ENCODE measurements at places on chromosomes 1 and 21.

DNA sequence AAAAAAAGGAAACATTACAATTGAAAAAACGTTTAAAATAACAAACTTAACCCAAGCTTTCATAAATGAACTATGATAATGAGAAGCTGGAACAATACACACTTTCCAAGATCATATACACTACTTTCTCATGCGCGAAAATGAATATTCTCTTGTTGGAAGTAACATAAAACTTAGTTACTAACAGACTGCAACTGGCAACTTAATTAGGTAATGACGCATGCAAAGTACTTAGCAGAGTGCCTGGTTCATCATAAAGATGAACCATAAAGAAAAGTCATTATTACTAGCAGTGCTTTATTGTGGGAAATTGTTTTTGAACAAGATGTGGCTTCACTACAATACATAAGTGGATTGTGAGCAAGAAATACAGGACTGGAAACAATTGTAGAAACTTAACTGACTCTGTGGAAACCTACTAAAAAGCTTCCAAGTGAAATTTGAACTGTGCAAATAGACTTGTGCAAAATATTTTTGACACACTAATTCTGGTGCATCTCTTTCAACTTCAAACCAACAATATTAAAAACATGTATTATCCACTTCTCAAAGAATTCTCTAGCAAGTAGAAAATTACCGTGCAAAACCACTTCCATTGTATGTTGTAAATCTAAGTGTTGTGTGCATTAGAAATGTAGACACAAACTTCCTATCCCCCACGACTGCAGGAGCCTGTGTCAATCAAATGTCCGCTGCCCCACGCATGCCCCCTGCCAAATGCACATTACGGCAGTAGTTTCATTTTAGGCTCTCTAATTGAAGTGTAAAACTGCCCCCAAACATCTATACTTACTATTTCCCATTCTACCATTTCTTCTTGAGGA, 2.0 kb downstream of the ARHGAP29 start:
- no peak for DNase-seq

GRCh38 chr1:161217831-161218230, 2.7 kb downstream of the FCER1G start:
- no peak for DNase-seq

- DNase-seq, result no peak
These were observed 117.5 kb downstream of the PRDM16 start for GRCh38 chr1:3186526-3186921.

DNA sequence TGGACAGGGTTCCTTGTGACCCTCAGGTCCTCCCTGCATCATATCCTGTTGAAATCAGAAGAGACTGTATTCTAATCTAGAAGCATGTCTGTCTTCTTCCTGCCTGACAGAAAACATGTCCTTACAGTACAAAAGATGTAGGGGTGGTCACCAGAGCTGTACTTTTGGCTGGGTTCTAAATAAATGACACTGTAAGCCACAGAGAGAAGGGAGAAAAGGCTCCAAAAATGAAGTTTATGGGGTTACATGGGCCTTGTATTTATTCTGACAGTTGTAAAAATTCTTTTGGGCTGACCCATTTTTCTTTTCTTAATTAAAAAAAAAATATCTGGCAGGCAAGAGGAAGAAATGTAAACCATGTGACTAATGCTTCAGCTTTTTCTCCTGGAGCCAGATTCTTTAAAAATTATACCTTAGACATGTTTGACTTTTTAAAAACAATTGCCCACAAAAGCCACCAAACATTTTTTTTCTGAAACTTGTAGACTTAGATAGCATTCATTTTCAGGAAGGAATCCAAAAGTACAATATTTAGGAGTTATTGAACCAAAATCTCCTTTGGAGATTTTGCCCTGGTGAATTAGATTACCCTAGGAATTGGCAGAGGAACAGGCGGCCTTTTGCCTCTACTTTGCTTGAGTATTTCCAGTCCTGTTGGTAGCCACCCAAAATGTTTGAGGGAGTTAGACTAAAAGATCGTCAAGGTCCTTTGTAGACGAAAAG, 17.1 kb downstream of the RGL1 start:
- no peak for DNase-seq

DNA sequence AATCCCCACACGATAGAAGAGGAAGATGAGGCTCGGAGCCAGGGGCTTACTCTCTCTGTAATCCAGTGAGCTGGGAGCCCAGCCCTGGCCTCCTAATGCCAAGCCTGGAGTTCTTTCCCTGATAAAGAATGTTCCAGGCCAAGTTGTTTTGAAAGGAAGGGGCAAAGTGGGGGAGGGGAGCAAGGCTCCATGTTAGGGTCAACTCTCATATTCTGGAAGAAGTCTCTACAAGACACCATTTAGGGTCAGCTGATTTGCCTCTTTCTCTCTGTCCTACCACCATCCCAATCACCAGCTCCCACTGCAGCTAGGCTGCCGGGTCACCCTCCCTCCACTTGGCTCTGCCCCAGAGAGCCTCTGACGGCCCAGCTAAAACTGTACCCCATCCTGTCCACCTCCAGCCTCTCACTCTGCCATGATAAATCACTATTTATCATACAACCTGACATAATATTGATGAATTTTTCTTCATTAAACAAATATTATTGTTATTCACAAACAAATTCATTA, 95.0 kb downstream of the GLIS1 start:
- no peak for DNase-seq

- DNase-seq, result peak; percentile 99
These were observed at the start of gene ILF2 for GRCh38 chr1:153670859-153671627. Gene ILF2 (minus strand): TSS chr1:153670993. CDS start chr1:153670922, 71 bp downstream.

- no peak for DNase-seq
These were observed 16.6 kb upstream of the S100A11 start for GRCh38 chr1:152053375-152053774.

DNA sequence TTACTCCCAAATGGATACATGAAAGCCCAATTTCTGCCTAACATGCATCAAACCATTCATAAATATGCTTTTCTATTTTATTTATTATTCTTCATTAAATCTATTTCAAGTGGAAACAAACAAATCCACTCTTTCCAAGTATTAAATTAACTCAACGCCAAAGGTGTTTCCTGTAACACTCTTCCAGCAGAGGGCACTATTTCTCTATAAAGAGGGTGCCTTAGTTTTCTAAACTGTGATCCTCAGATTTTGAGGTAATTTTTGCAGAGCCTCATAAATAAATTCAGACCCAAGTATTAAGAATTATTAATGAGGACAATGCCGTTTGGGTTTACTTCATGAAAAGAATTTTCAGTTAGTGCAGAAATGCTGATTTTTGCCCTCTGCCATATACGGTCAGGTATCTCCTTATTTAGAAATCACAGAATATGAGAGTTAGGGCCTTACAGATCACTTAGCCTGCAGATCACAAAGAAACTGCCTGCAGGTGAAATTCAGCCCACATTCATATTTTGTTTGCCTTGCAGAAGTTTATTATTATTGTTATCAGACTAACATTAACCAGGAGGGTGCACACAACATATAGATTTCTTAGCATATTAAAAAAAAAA, 40.1 kb upstream of the MYSM1 start:
- no peak for DNase-seq

DNA sequence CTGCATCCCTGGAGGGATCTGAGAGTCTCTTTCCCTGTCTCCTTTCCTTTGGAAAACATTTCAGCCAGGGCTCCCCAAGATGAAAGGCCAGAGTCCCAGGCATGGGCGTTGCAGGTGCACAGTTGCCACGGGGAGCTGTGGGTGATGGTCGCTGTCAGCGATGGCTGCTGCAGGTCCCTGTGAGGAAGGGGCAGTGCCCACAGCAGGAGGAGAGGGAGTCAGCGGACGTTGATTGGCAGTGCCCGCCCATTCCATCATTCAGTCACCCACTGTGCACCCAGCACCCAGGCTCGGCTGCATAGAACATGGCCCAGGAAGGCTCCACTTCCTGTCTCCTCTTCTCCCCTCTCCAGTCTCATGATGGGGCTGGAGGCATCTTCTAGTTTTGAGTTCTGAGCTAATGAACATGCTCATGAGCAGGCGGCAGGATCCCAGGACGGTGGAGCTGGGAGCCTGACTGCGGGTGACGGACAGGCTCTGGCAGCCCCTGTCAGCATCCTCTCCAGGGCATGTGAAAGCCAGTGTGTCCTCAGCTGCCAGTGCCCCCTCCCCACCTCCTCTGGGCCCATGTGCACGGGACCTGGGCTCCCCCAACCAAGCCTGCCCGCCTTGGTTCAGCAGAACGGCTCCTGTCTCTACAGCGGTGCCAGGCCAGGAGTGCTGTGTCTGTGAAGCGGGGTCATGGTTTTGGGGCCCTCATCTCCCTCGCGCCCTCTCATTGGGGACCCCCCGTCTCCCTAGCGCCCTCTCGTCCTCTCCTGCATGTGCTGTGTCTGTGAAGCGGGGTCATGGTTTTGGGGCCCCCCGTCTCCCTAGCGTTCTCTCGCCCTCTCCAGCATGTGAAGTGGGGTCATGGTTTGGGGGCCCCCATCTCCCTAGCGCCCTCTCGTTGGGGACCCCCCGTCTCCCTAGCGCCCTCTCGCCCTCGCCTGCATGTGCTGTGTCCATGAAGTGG, 24.5 kb downstream of the COL18A1 start:
- no peak for DNase-seq

DNA sequence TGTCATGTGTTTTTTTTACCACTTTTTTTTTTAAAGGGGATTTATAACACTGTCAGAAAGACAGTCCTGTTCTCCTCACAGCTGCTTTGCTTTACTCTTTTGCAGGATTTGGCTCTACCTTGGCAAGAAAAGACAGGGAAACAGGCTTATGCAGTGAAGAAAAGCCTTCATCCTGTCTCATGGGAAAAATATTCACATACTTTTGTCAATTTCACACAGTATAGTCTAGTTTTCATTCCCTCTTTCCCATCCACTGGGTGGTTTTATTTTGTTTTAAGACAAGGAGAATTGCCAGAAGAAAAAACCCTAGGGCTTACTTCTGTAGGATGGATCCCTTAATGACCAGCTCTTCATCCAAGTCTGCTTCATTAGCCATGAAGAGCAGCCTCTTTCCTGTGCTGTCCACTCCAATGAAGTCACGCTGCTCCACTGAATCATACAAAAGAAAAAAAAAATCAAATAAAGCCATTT, 60.0 kb downstream of the EIF2B3 start:
- DNase-seq, result no peak

GRCh38 chr1:31725777-31726535, 22.1 kb upstream of the COL16A1 start:
- no peak for DNase-seq

- DNase-seq, result no peak
These were observed 2.2 kb downstream of the TTC3 start for GRCh38 chr21:37075214-37075770.

- no peak for DNase-seq
These were observed 28.3 kb downstream of the RAB3GAP2 start for GRCh38 chr1:220243947-220244346.

- no peak for DNase-seq
These were observed 21.3 kb downstream of the SERINC2 start for GRCh38 chr1:31434101-31434871.

GRCh38 chr1:247210062-247210375, 38.2 kb upstream of the ZNF124 start:
- no peak for DNase-seq

DNA sequence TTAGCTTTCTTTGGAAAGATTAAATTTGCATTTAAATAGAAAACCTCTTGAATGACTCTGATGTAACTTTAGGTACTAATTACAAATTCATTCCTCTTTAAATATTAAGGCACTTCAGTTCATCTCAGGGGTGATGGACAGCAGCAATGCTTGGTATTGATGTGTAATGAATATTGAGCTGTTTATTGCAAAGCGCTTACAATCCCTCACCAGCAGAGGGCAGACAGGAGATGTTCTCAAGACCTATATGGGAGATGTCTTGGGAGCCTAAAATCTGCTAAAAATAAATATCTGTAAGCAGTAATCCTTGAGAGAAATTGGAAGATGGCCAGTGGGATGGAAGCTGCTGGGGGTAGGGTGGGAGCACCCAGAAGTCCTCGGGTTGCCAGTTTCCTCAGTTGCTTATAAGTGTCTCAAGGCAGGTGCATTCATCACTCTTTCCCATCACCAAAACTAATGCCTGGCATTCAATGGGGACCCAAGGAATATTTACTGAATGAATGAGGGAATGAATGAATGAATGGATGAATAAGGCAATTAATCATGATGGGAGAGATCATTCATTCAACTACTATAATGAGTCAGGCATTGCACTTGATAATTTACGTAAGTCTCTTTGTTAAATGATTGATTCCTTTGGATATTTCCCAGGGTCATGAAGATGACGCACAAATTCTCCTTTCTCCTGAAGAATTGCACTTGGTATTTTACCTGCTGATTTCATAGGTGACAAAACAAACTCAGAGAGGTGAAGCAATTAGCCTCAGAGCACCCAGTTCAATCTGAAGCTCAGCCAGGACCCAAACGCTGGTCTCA, 2.3 kb downstream of the KLHDC8A start:
- DNase-seq, result no peak

DNA sequence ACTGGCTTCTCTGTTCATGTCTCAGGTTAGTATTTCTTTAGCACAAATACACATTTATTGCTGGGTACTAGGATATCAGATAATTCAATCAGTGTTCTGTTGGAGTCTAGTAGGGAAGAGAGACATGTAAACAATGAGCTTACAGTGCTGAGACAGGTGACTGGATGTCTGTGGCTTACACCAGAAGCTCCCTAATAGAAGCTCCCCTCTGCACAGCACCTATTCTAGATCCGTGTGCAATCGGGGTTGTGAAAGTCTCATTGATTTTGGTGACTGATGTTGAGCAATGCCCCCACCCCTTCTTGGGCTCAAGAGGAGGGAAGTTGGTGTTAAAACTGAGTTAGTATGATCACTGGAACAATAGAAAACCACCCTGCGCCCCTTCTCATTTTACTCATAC, 279.2 kb downstream of the RPS6KC1 start:
- no peak for DNase-seq

- no peak for DNase-seq
These were observed 46.5 kb downstream of the TP73 start for GRCh38 chr1:3698660-3699408.

DNA sequence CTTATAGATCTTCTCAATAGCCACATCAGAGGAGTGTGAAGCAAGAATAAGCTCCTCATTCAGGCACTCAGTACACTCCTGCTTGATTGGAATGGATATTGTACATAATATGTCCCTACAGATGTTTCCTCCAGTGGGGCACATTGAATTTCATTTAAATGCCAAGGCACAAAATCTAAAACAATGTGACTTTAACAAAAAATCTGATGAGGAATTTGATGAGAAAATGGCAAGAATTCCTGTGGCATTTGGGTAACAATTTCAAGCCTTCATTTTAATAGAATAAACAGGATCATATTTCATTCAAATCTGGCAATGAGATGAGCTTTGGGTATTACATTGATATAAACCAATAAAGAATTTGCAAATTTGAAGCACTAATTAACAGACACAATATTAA, 307.7 kb upstream of the PKN2 start:
- DNase-seq, result no peak

GRCh38 chr1:213617133-213617532, 370.6 kb upstream of the PROX1 start:
- no peak for DNase-seq

- no peak for DNase-seq
These were observed 10.3 kb upstream of the LMNA start for GRCh38 chr1:156104065-156104810.

- no peak for DNase-seq
These were observed 297.4 kb downstream of the ST6GALNAC3 start for GRCh38 chr1:76371941-76372340.

GRCh38 chr1:20739225-20739624, 6.7 kb upstream of the SH2D5 start:
- DNase-seq, result no peak

GRCh38 chr1:29579821-29580425, 343.6 kb downstream of the PTPRU start:
- DNase-seq, result no peak

- DNase-seq, result no peak
These were observed 64.2 kb downstream of the GPR137B start for GRCh38 chr1:236206548-236206947.

- no peak for DNase-seq
These were observed 12.6 kb upstream of the STX12 start for GRCh38 chr1:27760426-27760825.

- DNase-seq, result no peak
These were observed 30.9 kb downstream of the SMIM12 start for GRCh38 chr1:34828611-34829010.
